ENCODE measurements at places on chromosomes 6 and 20. TPM values are rescaled to one million over a fixed set of nuclear protein-coding genes. Genes with fewer than 3 reads are reported as not detected.

DNA sequence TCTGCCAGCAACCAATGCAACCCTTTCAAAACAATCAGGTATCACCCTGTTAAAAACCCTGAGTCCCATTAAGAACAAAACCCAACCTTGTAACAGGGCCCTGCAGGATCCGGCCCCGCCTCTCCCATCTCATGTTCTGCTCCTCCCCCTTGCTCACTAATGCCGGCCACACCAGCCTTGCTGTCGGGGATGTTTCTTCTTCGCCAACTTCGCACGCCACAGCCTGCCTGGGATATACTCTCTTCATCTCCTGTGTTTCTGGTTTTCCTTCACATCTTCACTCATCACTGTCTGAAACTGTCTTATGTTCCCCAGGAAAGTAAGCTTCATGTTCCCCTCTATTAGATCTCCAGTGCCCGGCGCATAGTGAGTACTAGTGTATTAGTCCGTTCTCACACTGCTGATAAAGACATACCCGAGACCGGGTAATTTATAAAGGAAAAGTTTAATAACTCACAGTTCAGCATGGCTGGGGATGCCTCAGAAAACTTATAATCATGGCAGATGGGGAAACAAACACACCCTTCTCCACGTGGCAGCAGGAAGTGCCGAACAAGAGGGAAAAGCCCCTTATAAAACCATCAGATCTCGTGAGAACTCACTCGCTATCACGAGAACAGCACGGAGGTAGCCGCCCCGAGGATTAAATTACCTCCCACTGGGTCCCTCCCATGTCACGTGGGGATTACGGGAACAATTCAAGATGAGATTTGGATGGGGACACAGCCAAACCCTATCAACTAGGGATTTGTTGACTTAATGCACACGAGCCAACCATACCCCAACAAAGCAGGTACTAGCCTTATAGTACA is 5.1 kb downstream of the TP53RK start:
- H3K4me1 ChIP-seq = peaks cover 62% of the 10 kb centered on the region
- no peak for DNase-seq
- H3K4me3 ChIP-seq = no peak overlapping the region
- peaks cover 27% of the 10 kb centered on the region for H3K36me3 ChIP-seq
- H3K27me3 ChIP-seq = no peaks in the 10 kb centered on the region
- no peak overlapping the region for H3K27ac ChIP-seq

DNA sequence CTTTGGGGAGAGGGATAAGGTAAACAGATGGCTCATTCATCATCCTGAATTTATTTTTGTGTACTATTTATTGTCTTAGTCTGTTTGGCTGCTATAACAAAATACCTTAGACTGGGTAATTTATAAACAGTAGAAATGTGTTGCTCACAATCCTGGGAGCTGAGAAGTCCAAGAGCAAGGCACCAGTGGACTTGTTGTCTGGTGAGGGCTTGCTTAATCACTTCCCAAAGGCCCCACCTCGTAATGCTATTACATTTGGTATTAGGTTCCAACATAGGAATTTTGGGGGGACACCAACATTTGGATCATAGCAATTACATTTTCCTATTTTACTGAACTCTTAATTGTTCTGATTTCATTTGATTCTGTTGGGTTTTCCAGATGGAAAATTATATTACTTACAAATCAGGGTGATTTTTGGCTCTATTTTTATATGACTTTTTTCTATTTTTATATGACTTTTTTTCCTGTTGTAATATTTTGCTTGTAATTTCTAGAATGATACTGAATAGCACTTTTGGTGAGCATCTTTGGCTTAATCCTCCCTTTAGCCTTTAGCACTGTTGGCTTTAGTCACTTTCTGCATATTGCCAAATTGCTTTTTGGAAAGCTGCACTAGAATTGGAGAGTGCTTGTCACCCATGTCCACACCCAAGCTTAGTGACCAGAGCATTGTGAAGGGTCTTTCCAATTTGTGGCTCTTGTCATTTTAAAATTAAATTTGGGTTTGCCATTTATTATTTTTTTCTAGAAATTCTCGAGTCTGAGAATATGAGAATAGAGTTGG is 43.7 kb upstream of the TULP4 start:
- no peaks in the 10 kb centered on the region for H3K27me3 ChIP-seq
- no peak overlapping the region for H3K4me3 ChIP-seq
- H3K4me1 ChIP-seq = peaks cover 25% of the 10 kb centered on the region
- DNase-seq = no peak
- no peak overlapping the region for H3K27ac ChIP-seq

Gene NHLRC1
- 0.18 TPM for total RNA-seq

Gene SNAP25
- not detected for total RNA-seq

GRCh38 chr20:39117491-39117890 is 155.3 kb downstream of the DHX35 start:
- H3K36me3 ChIP-seq = no peaks in the 10 kb centered on the region
- H3K4me3 ChIP-seq = no peak overlapping the region
- no peak for DNase-seq

Gene OPRM1
- not detected for total RNA-seq

- no peak overlapping the region for H3K4me3 ChIP-seq
- H3K36me3 ChIP-seq = no peaks in the 10 kb centered on the region
- peaks cover 16% of the 10 kb centered on the region for H3K4me1 ChIP-seq
Observed at GRCh38 chr20:4155953-4156352, 140.6 kb upstream of the RNF24 start.

DNA sequence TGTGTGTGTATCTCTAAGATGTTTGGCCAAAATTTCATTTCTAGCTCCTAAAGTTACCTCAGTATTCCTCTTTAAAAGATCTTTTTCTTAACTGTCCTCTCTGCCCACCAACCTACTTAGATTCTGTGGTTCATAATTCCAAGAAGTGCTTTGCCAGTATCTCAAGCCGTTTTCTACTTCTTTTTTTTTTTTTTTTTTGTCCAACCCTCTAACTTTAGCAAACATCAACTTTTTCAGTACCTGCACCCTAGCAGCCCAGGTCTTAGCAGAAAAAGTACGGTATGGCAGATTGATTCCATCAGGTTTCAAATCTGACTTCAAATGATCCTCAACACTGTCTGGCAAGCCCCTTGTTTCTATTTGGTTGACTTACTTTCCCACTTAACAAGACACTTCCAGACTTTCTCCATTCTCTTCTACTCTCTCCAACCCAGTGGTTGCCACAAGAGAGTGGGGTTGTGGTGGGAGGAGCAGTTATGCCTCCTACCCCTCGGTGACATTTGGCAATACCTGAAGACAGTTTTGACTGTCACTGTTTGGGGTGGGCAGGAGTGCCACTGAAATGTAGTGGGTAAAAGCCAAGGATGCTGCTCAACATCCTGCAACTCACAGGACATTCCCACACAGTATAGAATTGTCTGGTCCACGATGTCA is 10.8 kb upstream of the MAN1A1 start:
- no peak for DNase-seq
- H3K36me3 ChIP-seq = peaks cover 6% of the 10 kb centered on the region
- H3K27me3 ChIP-seq = no peaks in the 10 kb centered on the region
- H3K4me3 ChIP-seq = no peak overlapping the region

DNA sequence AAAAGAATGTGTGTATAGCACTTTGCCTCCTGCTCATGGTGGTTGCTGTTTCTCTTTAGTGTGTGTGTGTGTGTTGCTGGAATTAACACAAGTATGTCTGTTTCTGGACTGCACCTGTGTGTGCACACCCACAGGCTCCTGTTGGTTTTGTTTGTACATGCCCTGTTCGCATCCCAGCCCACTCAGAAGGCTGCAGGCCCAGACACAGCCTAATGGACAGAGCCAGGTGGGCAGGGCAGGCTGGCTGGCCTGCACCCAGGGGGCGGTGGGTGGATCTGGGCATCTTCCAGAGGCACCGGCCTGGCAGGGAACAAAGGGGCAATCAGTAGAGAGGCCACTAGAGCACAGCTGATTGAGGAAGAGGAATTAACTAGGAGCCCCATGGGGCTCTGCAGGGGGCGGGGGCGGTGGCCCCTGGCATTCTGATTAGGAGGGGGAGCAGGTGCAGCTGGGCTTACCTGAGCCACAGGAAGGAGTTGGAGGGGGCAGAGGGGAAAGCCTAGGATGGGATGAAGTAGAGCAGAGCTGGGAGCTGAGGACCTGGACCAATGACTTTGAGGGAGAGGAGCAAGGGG is 21.9 kb downstream of the CD40 start:
- no peaks in the 10 kb centered on the region for H3K36me3 ChIP-seq
- H3K4me1 ChIP-seq = no peaks in the 10 kb centered on the region
- H3K27me3 ChIP-seq = peaks cover 33% of the 10 kb centered on the region
- H3K27ac ChIP-seq = no peak overlapping the region

DNA sequence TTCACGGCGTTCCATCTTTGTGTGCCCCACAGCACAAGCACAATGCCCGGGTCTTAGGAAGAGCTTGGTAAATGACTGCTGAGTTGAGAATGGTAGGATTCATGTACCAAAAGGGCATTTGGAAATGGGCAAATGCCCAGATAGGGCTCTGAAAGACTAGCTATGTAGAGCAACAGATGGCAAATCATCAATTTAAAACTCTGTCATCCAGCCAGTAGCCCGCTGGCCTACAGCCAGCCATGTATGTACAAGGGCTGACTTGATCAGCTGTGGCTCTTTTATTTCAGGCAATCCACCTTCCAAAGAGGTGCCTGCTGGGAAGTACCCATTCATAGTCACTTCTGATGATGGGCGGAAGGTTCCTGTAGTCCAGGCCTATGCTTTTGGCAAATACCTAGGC is 35.1 kb downstream of the NT5E start:
- H3K27ac ChIP-seq = no peak overlapping the region
- H3K4me3 ChIP-seq = no peak overlapping the region
- H3K27me3 ChIP-seq = no peaks in the 10 kb centered on the region
- no peak for DNase-seq
- peaks cover 17% of the 10 kb centered on the region for H3K4me1 ChIP-seq

Gene LKAAEAR1
- 0.43 TPM for total RNA-seq

DNA sequence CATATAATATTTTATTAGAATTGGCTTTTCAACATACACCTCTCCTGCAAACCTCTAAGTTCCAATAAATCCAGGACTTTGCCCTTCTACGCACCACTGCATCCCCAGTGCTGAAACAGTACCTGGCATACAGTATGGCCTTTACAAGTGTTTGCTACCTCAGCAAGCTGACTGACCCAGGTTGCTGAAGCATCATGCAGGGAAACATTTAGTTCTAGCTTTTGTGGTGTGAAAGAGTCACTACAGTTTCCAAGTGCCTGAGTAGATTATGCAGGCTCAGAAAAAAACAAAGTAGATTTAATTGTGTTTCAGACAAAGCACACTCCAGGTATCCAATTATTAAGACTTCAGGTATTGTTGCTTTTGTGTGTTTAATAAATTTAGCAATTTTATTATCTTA is 614.2 kb upstream of the NRSN1 start:
- H3K4me3 ChIP-seq = no peak overlapping the region
- H3K27ac ChIP-seq = no peak overlapping the region
- H3K4me1 ChIP-seq = no peaks in the 10 kb centered on the region
- H3K27me3 ChIP-seq = no peaks in the 10 kb centered on the region
- H3K36me3 ChIP-seq = no peaks in the 10 kb centered on the region

Gene CCN5
- not detected for total RNA-seq

Gene PTCRA
- not detected for total RNA-seq

Gene PI16
- total RNA-seq = not detected

GRCh38 chr6:6494677-6495076 is 93.8 kb upstream of the LY86 start:
- DNase-seq = peak; percentile 72
- no peaks in the 10 kb centered on the region for H3K36me3 ChIP-seq
- H3K4me1 ChIP-seq = peaks cover 7% of the 10 kb centered on the region
- H3K27ac ChIP-seq = no peak overlapping the region

Gene FUT9
- not detected for total RNA-seq

DNA sequence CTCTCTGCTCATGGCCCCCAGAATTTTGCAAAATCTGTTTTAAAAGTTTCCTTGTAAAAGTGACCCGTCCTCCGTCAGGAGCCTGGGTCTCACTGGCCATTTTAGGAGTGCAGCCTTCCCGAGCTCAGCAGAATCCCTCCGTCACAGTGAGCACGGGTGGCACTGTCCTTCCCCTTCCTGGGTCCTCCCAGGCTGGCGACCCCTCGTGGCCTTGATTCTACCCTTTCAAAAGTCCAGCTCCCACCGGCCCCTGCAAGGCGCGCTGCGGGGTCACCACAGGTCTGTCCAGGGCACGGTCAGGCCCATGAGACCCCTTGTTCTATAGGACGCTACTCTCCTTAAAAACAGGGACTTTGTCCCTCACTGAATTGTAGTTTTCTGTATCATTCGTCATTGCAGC is 112.7 kb downstream of the PSMB1 start:
- peaks cover 6% of the 10 kb centered on the region for H3K4me1 ChIP-seq
- H3K4me3 ChIP-seq = no peak overlapping the region
- no peak overlapping the region for H3K27ac ChIP-seq
- H3K27me3 ChIP-seq = peaks cover 13% of the 10 kb centered on the region
- no peak for DNase-seq
- no peaks in the 10 kb centered on the region for H3K36me3 ChIP-seq

GRCh38 chr6:36798852-36799251 is 40.4 kb downstream of the CPNE5 start:
- no peaks in the 10 kb centered on the region for H3K4me1 ChIP-seq
- DNase-seq = no peak
- no peaks in the 10 kb centered on the region for H3K27me3 ChIP-seq
- H3K27ac ChIP-seq = no peak overlapping the region
- no peaks in the 10 kb centered on the region for H3K36me3 ChIP-seq

- no peak overlapping the region for H3K4me3 ChIP-seq
- peaks cover 76% of the 10 kb centered on the region for H3K36me3 ChIP-seq
- peaks cover 7% of the 10 kb centered on the region for H3K4me1 ChIP-seq
- H3K27ac ChIP-seq = no peak overlapping the region
- no peaks in the 10 kb centered on the region for H3K27me3 ChIP-seq
Observed at GRCh38 chr6:111276335-111276734, 189.0 kb downstream of the SLC16A10 start.

Gene LCA5
- not detected for total RNA-seq

GRCh38 chr20:5987383-5987782 is 36.9 kb downstream of the MCM8 start:
- no peak for DNase-seq
- no peak overlapping the region for H3K27ac ChIP-seq
- no peaks in the 10 kb centered on the region for H3K4me1 ChIP-seq
- H3K27me3 ChIP-seq = no peaks in the 10 kb centered on the region
- peaks cover 47% of the 10 kb centered on the region for H3K36me3 ChIP-seq

DNA sequence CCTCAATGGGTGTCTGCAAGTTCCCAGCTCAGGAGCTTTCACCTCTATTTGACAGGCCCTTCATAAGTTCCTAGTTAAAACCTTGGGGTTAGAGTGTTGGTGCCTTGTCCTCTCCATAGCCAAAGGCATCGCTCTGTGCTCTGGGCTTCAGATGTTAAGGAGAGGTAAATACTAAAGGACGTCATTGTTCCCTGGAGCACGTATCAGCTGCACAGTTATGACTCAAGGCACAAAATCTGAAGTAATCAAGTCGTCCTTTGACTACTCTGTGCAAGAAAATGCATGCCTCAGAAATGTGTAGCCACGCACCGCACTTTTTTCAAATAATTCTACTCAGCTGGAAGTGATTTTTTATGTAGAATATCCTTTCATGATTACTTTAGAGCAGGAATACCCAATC is 240.8 kb upstream of the QKI start:
- no peaks in the 10 kb centered on the region for H3K4me1 ChIP-seq
- H3K27me3 ChIP-seq = peaks cover 5% of the 10 kb centered on the region
- DNase-seq = no peak
- no peak overlapping the region for H3K4me3 ChIP-seq
- H3K27ac ChIP-seq = no peak overlapping the region

GRCh38 chr20:38947931-38948362 is 14.2 kb upstream of the DHX35 start:
- no peak for DNase-seq
- no peaks in the 10 kb centered on the region for H3K4me1 ChIP-seq
- H3K4me3 ChIP-seq = no peak overlapping the region
- H3K27ac ChIP-seq = no peak overlapping the region
- no peaks in the 10 kb centered on the region for H3K27me3 ChIP-seq
